ENCODE measurements at places on chromosomes 5 and 9.

DNA sequence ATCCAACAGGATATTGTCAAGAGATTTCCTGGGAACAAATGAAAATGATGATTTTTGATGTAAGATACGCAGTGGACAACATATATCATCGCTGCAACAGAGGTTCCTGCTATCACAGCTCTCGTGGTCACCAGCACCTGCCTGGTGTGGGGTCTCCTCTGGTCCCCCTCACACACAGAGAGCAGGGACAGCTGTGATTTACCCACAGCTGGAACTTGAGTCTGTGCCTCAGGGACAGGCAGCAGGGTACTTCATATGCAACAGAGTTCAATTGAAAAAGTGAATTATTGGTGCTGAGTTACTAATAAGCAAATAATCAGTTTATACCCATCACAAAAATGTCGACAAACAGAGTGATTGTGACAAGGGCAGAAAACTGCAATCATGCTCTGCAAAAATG, 93.4 kb downstream of the LMX1B start:
- DNase-seq: no peak

GRCh38 chr5:52632281-52632680, 155.4 kb upstream of the ITGA1 start:
- no peak for DNase-seq

DNA sequence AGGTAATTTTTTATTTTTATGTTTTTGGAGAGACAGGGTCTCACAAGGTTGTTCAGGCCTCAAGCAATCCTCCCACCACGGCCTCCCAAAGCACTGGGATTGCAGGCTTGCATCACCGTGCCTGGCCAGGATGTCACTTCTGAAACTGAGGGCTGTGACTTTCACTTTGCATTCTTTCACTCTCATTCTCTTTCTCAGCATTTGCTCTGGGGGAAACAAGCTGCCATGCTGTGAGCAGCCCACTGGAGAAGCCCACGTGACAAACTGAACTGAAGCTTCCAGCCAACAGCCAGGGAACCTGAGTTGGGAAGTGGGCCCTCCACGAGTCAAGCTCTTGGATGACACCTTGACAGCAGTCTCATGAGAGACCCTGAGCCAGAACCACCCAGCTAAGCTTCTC, 109.4 kb downstream of the C5orf15 start:
- DNase-seq: no peak

DNA sequence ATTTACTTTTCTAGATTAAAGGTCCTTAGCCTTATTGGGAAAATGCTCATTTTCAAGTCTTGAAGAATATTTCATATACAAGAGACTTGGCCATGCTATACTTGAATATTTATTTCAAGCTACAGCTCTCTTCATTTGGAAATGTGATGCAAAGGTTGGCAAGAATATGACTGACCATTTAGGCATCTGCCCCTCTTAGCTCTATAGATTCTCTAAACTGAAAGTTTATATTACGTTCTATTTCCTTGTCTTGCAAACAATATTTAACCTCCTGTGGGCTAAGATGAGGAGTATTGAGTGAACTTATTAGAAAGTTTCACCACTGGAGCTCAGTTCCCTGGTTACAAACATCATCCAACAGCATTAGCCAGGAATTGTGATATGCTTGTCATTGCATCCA, 593.1 kb downstream of the MAT2B start:
- DNase-seq: no peak

GRCh38 chr9:132946211-132946610, 1.8 kb upstream of the TSC1 start:
- no peak for DNase-seq

GRCh38 chr5:116561658-116562057, 13.0 kb downstream of the SEMA6A start:
- DNase-seq: no peak

DNA sequence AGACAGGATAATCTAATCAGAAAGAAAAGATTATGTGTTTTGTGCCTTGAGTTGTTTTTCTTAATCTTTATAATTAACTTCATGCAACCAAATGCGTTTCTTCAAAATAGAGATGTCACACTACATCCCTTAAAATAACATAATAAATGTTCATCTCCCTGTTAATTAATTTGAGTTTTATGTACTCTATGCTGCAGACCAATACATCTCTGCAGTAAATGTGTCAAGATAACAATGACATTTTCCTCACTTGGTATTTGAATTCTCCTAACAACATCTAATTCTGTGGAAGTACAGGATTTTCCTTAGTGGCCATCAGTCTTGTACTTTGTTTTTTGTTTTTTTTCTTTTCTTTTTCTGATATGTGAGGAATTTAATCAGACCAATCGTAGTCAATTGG, 279.2 kb upstream of the TYRP1 start:
- DNase-seq: no peak

- DNase-seq: no peak
These were observed 51.0 kb upstream of the LIFR start for GRCh38 chr5:38607396-38607795.

- no peak for DNase-seq
These were observed 74.8 kb downstream of the ZNF354C start for GRCh38 chr5:179135006-179135405.

GRCh38 chr5:87645224-87645623, 232.5 kb upstream of the CCNH start:
- DNase-seq: peak; percentile 88

DNA sequence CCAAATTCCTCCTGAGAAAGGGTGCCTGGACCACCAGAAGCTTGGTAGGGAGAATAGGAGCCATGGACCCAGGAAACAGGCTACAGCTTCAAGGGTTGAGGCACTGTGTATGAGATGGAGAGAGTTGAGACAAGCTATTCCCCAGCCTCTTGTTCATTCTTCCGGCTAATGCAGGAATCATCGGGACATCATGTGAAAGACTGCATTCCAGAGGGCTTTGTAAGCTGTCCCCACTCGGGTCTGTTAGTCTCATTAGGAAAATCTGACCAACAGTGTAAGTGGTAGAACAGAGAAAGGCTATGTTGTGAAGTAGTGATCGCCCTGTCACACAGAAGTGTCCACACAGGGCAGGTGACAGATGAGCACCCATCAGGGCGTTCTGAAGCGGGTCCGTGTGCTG, 81.4 kb downstream of the GABBR2 start:
- DNase-seq: no peak

GRCh38 chr5:96070622-96071225, 109.1 kb upstream of the ELL2 start:
- DNase-seq: no peak

DNA sequence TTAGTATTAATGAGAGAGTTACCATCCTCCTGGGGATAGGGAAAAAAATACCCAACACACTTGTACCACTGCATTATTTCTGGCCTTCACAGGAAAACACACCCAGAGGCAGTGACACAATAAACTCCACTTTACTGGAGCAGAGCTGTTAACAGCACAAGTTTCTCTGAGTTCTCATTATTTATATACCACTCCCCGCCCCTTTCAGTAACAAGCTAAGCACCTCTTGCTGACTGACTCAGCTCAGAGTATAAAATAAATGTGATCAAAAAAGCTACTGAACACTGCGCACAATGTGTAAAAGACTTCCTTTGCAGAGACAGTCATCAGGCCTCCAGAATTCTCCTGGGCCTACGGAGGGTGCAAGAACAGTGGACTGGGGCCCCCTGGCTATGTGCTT, 21.6 kb downstream of the KLF9 start:
- no peak for DNase-seq

DNA sequence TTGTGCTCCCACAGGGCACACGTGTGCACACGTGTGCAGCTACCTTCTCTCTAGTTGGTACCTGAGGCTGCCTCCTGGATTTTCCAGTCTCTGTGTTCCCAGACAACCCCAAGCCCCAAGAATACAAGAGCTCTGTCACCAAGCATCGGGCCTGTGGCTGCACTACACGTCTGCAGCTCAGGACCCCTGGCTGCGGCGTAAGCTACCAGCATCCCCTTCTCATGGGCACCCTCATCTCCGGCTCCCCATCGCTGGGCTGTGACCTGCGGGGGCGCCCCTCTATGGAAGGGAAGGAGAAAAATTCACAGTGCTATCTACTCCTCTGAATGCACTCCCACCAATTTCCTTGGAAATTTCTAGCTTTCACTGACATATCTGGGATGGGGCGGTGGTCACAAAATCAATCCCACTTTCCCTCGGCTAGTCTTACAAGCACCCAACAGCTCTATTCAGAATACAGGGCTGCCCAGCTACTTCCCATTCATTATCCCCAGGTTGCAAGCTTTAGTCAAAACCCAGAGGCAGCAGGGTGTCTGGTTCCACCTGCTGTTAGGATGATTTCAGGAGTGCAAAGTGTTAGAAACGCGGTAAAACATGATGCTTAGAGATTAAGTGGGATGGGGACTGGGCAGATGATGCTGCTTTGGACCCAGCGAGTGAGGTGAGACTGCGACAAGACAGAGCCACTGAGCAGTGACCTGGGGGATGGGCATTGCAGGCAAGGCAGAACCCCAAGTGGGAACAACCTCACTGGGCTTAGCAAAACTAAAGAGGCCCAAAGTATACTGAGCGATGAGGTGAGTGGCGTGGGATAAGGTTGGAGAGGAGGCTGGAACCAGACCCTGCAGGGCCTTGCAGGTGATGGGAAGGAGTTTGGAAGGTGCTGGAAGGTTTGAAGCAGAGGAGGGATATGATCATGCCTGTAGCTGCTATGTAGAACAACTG, 121.7 kb downstream of the KCNIP1 start:
- no peak for DNase-seq

- DNase-seq: peak; percentile 76
These were observed 64.2 kb upstream of the ABL1 start for GRCh38 chr9:130770679-130771442.

GRCh38 chr9:9257999-9258498, 1354.8 kb downstream of the PTPRD start:
- no peak for DNase-seq

GRCh38 chr5:95617057-95617456, 2.8 kb upstream of the GPR150 start:
- DNase-seq: no peak

DNA sequence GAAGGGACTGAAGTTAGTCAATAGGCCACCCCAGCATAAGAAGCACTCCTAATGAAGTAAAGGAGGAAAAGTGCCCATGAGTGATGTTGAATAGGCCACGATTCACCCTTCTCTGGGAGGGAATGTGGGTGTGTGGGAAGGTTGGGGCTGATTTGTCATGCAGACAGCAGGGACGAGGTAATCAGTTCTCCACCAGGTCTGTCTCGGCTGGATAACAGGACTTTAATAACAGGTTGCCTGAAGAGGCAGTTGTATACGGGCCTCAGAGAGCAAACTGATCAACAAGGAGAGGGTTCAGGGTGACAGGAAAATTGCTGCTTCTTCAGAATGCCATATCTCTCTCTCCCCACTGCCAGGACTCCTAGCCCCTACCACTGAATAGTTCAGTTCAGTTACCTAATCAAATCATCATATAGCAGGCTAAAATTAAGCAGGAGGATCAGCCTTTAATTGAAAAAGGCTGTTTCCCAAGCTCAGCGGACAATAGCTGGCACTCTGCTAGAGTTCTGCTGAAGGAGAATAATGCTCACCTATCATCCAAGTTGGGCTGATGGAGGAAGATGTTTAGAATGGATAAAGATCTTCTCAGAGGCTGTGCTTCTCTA, 43.6 kb upstream of the SMIM32 start:
- no peak for DNase-seq

GRCh38 chr9:126219648-126220063, 107.0 kb upstream of the MVB12B start:
- no peak for DNase-seq

- DNase-seq: no peak
These were observed 110.0 kb upstream of the PTGER4 start for GRCh38 chr5:40569546-40570270.

GRCh38 chr5:79793304-79793703, 103.7 kb downstream of the CMYA5 start:
- DNase-seq: no peak

DNA sequence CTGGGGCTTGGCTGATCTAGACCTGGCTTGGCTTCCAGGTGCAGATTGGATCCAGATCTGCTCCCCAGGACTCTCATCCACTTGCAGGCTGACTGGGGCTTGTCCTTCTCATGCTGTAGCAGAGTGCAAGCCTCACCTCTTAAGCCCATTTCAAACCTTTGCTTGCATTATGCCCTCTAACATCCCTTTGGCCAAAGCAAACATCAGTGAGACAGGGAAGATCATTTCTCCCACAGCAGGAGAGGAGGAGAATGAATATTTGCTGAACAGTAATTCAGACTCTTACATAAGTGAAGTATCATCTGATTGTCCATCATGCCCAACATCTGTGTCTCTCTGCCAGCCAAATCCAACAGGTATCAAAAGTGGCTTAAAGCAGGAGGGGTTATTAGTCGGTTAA, 194.9 kb downstream of the C9orf152 start:
- DNase-seq: no peak

- DNase-seq: no peak
These were observed 37.0 kb upstream of the ARL15 start for GRCh38 chr5:54347221-54347865.

DNA sequence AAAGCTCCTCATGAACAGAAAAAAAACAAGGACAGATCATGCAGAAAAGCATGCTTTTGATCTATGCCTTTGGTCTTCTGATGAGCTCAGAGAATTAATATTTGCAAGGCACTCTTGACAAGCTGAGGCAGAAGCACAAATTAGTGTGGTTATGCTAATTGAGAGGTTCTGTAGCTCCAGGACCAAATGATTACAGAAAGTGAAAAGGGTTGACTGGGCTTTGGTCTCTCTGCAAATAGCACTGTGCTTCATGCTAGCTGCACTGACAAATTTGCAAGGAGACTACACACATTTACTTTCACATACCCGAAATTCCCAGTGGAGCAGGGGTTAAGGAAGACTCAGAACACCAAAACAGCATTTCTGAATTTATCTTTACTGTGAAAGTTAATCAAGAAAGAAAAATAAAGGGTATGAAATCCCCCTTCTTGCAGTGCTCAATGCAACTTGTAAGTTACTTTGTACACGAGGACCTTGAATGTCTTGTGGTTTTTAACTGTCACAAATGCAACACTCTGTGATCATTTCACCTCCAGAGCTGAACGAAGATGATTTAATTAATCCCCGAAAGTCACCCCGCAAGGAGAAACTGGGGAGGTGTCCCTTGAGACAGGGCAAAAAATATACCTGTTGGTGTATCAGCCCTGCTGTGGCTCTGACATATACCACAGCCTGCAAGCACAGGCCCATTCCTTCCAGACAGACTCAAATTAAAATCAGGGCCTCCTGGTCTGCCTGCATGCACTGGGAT, 11.9 kb downstream of the RAPGEF1 start:
- DNase-seq: no peak

DNA sequence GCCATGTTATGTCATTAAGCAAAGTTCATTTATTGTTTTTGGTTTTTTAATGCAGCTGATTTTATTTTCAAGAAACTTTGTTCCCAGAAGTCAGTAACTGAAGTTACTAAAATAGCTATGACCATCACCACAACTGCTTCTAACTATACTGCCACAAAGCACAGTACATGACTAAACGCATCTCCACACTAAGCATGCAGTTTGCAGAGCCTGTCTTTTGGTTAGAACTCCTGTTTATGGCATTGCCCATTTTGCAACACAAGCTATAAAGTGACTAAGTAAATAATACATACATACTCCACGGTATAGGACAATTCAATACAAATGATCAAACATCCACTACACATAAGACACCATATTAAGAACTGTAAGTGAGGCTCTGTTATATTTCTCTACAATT, 109.7 kb downstream of the MLLT3 start:
- DNase-seq: no peak

All from pons (tissue), 1 donor.